ENCODE measurements at places on chromosomes 4 and X.

DNA sequence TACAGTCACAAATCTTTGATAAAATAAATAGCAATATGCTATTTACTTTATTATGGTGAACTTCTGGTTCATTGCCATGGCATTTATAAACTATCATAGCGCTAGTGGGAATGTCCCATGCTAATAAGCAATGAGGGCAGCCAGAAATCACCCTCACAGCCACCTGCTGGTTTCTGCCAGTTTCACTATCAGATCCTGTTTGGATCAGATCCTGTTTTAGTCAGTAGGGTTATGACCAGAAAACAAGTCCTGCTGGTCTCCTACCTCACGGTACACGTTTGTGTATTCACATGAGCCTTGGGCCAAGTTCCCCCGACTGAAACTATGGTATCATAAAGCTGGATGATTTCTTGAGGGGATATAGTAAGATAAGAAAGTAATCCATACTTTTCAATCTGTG, 17.7 kb downstream of the FOXR2 start:
- DNase-seq, result no peak

DNA sequence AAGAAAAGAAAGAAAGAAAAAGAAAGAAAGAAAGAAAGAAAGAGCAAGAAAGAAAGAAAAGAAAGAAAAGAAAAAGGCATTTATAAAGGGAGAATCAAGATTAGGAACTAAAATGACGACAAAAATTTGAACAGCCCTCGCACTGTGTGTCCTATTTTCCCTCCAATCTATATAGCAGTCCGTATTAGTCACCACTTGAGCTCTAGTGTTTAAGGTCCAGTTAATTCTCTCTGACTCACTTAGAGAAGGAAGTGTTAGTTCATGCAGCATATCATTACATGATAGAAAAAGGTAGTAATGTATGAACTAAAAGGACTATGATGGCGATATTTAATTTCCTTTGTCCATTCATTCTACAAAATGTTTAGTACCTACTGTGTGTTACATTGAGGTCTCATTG, 122.7 kb downstream of the CBLL2 start:
- no peak for DNase-seq

GRCh38 chrX:112835019-112835418, 5.6 kb downstream of the AMOT start:
- DNase-seq, result no peak

DNA sequence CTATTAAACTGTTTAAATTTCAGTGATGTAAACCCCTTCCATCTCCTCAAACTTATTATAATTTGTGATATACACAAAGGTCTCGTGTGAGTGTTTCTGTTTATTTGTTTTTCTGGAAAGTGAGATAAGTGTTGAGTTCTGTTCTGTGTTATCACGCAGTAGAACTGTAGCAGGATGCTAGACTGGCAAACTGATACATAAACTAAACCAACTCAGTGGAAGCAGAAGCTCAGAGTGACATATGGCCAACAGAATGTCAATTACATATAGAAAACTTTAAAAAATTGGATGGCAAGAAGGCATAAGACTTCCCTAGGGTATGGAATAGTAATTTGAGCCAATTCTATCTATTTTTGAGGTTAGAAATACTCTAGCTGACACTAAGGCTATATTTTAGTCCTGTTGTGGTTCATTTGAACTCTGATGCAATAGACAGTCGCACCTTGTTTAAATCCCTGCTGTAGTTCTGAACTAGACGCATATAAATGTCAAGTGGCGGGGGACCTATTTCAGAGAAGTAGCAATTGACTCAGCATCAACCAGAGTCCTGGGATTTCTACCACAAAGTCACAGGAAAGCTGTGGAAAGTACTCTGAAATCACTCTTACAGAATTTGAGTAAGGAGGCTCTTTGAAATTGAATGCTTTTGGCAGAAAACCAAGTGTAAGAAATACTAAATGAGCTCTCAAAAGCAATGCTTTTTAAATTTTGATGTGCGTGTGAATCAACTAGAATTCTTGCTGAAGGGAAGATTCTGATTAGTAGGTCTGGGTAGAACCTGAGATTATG, 294.4 kb downstream of the INPP4B start:
- no peak for DNase-seq

- DNase-seq, result no peak
These were observed 253.1 kb upstream of the GPC4 start for GRCh38 chrX:133668225-133668931.

DNA sequence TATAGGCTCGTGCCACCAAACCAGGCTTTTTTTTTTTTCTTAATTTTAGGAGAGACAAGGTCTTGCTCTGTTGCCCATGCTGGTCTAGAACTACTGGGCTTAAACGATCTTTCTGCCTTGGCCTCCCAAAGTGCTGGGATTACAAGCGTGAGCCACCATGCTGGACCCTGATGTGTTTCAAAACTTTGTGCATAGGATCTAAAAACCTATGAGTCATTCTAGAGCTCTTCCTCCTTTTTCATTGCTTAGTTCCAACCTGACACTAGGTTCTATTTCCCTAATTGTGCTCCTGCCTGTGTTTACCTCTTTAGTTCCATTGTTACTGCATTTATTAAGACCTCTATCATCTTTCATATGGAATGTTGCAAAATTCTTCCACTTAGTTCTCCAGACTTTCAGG, 57.3 kb downstream of the HPGD start:
- DNase-seq, result no peak

DNA sequence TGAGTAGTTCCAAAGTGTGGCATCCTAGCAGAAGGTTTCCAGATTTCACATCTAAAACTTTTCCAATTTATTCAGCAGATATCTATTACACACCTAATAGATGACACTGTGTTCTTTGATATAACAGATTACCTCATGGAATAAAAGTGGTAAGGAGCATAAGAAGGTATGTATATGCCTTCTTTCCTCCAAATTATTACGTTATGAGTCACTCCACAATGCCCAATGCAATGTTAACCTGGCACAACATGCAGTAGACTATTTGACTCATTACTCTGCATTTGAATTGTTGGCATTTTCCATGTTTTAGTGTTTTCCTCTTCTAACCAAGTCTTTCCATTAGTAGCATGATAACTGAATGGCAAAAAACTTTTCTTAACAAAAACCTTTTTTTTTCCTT, 383.6 kb downstream of the ADGRL3 start:
- DNase-seq, result no peak

GRCh38 chr4:173167758-173168395, 734 bp upstream of the GALNT7 start:
- DNase-seq, result no peak

- DNase-seq, result no peak
These were observed 3.6 kb downstream of the STARD8 start for GRCh38 chrX:68651110-68651509.

DNA sequence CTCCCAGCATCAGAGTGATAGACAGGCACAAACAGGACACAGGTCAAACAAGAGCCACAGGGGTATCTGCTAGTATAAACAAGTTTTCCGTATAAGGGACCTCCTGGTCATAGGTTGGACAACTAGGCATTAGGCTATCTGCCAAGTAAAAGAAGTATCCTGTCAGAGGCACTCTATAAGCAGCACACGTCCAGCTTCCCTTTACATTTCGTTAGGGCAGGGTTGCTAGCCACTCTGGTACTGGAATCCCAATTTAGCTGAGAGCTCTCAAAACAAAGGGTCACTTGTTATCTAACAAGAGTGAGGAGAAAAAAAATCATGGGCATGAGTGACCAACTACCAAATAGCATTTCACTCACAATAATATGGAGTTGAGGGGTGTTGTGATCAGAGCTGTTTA, 780.7 kb upstream of the DIAPH2 start:
- no peak for DNase-seq

GRCh38 chr4:122759639-122760310, 27.3 kb downstream of the BBS12 start:
- no peak for DNase-seq

- no peak for DNase-seq
These were observed 73.5 kb upstream of the CAMK2D start for GRCh38 chr4:113835005-113835404.

- no peak for DNase-seq
These were observed 62.5 kb upstream of the GPR174 start for GRCh38 chrX:79081895-79082512.

All from T1000 (cell line).